Thymus (tissue), 14 donors: ENCODE measurements at places on chromosomes 6 and 20. TPM values are rescaled to one million over a fixed set of nuclear protein-coding genes. Genes with fewer than 3 reads are reported as not detected.

DNA sequence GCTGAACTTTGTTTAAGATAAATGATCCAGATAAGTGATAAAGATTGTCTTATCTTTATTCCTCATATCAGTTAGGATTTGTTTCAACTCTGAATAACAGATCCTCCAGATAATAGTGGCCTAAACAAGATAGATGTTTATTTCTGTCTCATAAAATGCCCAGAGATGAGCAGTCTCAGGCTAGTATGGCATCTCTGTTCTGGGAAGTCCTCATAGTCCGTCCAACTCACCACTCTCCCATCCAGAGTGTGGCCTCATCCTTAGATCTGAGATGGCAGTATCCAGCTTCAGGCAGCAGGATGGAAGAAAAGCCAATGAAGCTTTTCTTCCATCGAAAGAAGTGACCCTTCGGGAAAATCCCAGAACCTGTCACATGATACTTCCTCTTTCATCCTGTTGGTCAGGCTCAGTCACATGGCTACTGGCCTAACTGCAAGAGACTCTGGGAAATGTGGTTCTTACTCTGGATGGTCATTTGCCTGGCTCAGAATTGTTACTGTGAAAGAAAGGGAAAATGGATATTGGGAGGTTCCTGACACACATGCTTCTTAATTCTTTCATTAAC lies 29.4 kb upstream of the TAGAP start:
- no peak for DNase-seq

DNA sequence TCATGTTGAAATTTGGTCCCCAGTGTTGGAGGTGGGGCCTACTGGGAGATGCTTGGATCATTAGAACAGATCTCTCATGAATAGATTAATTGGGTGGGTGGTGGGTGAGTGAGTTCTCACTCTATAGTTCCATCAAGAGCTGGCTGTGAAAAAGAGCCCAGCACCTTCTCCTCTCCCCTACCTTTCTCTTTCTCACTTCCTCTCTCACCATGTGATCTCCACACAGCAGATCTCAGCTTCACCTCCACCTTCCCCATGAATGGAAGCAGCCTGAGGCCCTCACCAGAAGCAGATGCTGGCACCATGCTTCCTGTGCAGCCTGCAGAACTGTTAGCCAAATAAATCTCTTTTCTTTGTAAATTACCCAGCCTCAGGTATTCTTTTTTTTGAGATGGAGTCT lies 12.9 kb upstream of the GMNN start:
- DNase-seq: no peak

GRCh38 chr20:34449674-34450592 lies 66.3 kb upstream of the DYNLRB1 start:
- DNase-seq: no peak

HTR1B gene
- 0.09 TPM for polyA plus RNA-seq

DNA sequence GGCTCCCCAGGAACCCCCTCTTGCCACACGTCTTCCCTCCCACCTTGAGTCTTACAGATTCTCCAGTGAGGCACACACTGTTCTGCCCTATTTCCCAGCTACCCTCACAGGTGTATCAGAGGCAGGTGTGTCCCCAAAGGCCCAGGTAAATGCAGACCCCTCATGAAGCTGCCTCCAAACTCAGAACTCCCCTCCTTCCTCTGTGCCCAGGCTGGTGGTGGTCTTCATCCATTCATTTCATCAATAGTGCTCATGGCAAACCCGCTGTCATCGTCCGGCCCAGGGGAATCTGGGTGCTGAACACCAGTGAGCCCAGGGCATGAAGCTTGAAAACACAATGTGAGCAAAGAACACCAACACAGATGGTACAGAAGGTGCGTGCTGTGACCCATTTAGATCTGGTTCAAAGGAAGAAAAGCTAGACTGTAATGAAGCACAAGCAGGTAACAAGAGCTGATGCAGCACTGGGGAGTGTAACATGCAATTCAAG lies 213.1 kb downstream of the SYNDIG1 start:
- no peak for DNase-seq

DNA sequence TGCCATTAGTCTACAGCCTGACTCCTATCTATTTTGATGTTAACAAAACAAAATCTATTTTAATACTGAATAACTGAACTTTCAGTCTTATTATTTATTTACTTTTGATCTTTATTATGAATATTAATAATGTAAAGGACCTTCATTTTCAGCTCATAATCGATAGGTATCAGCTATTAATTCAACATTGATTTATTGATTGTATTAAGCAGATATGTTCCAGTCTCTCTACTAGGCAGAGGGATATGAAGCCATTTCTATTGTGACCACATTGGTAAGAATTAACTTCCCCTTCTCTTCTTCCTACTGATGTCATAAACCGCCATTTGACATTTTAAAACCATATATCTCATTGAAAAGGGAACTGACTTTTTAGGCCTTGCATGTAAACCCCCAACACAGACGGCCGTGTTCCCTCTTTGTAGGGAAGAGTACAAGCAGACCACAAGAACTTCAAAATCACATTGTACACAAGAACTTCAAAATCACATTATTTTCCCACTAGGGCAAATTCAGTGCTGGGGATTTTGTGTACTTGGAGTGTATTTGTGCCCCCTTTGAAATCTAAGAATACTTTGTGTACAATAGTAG lies 69.5 kb upstream of the FABP7 start:
- DNase-seq: no peak

DNA sequence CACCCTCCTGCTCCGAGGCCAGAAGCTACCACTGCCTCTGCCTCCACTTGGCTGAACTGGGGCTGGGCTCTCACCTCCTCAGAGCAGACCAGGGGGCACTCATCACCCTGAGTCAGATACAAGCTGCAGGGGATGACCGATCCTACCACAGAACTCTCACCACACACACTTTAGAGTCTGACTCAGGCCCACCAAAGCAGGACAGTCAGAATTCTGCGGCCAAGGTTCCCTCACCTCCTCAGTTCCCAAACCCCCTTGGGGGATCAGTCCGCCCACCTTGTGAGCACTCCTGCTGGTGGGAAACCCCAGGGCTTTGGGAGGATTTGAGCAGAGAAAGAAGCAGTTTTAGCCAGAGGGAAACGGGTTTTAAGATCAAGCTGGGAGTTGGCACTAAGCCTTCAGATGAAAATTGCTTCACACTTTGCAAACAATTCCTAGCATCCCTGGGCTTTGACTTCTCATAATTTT lies 587.8 kb upstream of the JAG1 start:
- DNase-seq: no peak

- no peak for DNase-seq
Observed at GRCh38 chr6:111845441-111845871, 27.8 kb downstream of the FYN start.

DNA sequence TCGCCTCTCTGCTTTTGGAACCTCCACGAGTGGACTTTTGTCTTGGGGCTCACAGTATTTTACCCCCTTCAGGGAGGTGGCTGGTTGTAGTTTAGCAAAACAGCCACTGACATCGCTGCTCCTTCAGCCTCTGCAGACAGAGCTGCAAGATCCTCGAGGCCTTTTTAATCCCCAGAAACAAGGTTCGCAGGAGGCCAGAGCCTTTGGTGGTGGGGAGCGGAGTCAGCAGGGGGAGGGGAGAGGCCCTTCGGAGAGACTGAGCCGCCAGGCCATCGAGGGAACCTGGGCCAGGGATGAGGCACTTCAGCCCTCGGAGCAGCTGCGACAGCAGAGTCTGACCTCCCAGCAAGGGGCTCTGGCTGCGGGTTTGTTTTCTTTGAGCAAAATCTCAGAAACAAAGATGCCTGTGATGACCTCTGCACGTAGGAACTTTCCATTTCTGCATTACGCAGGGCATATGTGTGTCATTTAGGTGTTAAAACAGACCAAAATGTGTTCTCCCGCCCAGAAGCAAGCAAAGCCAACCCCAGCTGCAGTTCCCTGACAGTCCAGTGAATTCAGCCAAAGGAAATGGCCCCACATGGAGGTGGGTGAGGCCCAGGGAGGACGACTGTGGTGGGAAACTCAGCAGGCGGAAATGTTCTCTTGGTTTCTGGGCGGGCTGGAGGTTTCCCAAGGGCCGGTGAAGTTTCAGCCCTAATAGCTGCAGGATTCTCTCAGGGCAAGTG lies 171.2 kb upstream of the SULF2 start:
- no peak for DNase-seq

GRCh38 chr6:31652925-31653724 lies 664 bp upstream of the BAG6 start:
- no peak for DNase-seq

DNA sequence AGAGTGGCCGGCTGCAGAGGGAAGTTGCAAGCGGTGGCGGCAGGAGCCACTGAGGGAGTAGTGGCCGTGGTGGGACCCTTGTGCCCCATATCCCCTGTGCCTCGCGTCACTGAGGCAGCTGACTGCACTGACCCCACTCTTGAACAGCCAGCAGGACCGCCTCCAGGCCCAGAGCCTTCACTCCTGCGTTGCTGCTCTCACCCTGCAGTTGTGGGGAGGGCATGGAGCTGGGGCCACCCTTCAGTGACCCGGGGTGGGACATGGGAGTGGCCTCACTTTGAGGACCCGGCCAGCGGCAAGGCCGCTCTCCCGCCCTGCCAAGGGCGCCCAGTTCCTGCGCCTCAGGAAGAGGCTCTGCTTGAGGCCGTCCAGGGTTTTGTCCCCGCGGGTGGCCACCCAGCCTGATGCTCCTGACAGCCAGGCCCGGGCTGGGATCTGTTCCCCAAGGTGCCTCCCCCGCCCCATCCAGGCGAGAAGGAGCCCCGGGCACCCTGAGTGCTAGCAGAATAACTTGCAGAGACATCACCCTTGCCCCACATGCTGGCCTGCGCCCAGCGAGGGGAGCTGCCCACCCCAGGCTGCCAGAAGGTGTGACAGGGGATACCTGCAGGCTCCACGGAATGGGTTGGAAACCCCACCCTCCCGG lies 44.4 kb downstream of the HLA-DRA start:
- DNase-seq: no peak

- DNase-seq: no peak
Observed at GRCh38 chr6:161417717-161418462, 144.0 kb upstream of the AGPAT4 start.

DNA sequence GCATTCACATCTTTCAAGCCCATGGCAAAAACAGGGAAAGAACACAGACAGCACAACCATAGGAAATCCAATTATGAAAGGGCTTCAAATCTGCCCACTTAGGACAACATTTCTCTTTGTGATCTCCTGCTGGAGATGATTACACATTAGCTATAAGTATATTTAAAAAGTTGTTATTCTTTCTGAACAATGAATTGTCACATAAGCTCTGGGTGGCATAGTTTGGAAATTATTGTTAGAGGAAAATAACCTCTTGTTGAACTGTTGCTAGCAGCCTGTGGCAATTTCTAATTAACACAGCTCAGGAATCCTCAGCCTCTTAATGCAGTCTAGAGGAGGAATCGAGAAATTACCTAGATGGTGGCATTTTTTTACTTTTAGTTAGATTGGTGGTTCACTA lies 54.9 kb downstream of the BCAS1 start:
- no peak for DNase-seq

MDC1 gene
- polyA plus RNA-seq: 21.6 TPM

GRCh38 chr6:142940487-142940886 lies 4.5 kb downstream of the HIVEP2 start:
- DNase-seq: no peak

- DNase-seq: no peak
Observed at GRCh38 chr6:111381123-111381522, 101.9 kb downstream of the REV3L start.

- DNase-seq: peak; percentile 70
Observed at GRCh38 chr6:80003826-80004172, 650 bp upstream of the TTK start.

- no peak for DNase-seq
Observed at GRCh38 chr20:33015114-33015484, 7.6 kb downstream of the BPIFB2 start.

DNA sequence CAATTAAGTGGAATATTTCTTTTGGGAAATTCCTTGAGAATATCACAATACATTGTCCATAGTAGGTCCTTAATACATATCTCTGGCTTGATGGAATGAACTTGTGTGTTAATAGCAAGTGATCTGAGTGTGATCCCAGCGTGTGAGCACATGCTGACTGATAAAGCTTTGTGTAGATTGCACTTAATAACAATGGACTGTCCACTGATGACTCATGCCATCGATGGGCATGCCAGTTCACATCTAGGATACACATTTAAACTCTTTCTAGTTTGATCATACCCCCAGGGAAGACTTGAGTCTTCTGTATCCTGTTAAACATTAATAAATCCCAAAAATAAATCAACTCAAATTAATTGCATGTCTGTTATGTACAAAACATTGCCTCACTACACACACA lies 454.3 kb upstream of the SPTLC3 start:
- DNase-seq: no peak
